ENCODE measurements at places on chromosomes 2 and 18.
A peak's percentile ranks its signal among the peaks of the same experiment; 100 is the strongest.

- DNase-seq: no peak
Observed at GRCh38 chr2:120985174-120985996, 249.7 kb downstream of the GLI2 start.

- no peak for DNase-seq
Observed at GRCh38 chr2:101946372-101947039, 45.3 kb upstream of the IL1R2 start.

DNA sequence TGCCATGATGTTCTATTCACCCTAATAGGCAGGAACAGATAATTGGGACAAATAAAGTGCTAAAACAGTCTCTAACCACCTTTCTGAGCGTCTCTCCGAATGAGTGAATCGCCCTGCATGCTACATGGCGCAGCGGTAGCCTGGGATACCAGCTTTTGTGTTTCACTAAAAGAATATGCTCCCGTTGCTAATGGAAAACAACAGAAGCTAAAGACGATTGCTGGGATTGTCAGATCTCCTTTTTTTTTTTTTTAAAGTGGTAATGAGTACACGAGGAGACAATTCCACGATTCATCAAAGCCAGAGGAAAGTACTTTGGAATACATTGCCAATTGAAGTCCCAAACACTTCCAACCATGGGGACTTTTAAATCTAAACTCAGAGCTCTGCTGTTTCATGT is 1815.3 kb upstream of the CELF4 start:
- no peak for DNase-seq

GRCh38 chr2:225400546-225401400 is 1.3 kb downstream of the NYAP2 start:
- DNase-seq: no peak

DNA sequence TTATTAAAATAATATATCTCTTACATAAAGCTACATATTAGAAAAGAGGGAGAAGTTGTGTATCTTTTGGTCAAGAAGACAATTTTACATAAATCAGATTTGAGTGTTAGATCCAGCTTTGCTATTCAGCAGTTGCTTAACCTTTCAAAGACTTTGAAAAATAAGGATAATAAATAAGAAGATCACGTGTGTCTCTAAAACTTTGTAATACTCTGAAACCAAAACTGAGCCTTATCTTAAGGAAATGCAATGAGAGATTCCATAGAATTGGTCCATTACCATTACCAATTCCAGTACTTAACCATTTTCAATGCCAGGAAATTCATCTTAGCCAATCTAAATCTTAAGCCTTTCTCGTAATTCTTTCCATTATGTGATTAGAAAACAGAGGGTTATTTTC is 89.2 kb upstream of the COL5A2 start:
- no peak for DNase-seq

DNA sequence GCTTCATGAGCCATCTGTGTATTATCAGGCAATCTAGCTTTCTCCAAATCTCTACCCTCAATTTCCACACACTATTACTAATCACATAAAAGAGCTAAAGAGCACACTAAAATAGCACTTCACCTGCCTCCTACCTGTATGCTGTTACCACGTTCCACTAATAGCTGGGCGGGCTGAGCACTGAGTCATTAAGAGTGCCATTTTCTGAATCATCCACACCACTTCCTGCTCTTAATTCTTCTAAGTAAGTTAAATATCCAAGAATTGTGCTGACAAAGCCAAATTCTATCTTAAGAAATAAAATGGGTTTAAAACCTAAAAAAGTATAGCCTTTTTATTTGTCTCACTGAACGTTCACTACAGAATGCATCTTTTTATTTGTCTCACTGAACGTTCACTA is 35.7 kb downstream of the NOL10 start:
- peak; percentile 45 for DNase-seq

DNA sequence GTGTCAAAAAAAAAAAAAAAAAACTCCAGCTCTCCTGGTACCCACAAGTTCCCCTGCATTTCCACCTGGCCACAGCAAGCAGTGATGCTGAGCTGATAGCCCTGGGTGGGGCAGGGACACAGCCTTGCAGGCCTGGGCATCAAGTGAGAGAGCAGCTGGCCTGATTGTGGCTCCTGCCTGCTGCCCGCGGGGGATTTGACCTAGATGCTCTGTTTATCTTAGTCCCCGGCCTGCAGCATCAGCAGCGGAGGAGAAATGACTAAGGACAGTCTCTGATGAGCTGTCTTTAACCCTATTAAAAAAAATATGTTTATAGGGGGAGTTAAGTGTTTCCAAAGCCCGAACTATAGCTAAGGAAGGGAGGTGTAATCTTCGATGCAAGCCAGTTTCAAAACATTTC is 102.6 kb downstream of the MTCL1 start:
- peak; percentile 26 for DNase-seq

DNA sequence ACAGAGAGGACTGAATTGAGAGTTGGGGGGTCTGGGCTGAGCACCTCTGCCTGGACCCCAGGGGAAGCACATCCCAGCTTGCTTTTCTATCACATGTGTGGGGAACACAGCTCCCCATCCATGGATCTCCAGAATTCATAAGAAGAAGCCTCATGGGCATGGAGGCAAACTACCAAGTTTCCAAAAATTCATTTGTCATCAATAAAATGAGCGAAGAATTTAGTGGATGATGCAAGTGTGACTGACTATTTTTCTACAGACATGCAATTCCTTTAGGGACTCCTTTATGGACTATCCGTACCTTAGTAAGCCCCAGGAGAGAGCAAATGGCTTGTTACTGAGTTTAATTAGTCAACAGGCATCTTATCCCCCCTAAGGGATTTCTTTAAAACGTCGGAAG is 33.1 kb downstream of the ACKR3 start:
- no peak for DNase-seq

GRCh38 chr2:145957929-145958328 is 1438.0 kb upstream of the ZEB2 start:
- peak; percentile 20 for DNase-seq

DNA sequence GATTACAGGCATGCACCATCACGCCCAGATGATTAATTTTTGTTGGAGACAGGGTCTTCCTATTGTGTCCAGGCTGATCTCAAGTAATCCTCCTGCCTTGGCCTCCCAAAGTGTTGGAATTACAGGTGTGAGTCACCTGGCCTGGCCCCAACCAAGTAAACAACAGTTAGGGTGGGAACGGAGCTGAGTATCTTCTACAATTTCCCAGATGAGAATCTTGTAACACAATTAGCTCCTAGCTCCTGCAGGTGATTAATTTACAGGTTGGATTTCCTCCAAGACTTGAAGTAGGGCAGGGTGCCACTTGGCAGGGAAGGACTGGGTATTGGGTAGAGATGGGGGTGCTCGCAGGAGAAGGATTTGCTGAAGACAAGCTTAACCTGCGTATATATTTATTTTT is 17.8 kb downstream of the NLRC4 start:
- no peak for DNase-seq

DNA sequence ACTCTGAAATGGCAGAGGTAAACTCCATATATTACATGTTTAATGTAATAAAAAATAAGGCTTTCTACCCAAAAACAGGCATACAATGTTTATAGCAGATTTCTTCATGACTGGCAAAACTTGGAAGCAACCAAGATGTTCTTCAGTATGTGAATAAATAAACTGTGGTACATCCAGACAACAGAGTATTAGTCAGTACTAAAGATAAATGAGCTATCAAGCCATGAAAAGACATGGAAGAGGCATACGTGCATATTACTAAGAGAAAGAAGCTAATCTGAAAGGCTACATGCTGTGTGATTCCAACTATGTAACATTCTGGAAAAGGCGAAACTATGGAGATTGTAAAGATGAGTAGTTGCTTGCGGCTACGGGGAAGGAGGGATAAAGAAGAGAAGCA is 97.4 kb downstream of the OSR1 start:
- DNase-seq: no peak

GRCh38 chr2:216633616-216634369 is 573 bp downstream of the IGFBP2 start:
- DNase-seq: no peak

- DNase-seq: peak; percentile 42
Observed at GRCh38 chr2:181138816-181139215, 158.4 kb downstream of the UBE2E3 start.
